ENCODE measurements at places on chromosomes 11 and 22.

GRCh38 chr11:87125257-87125656, 87.5 kb downstream of the TMEM135 start:
- no peak for DNase-seq

DNA sequence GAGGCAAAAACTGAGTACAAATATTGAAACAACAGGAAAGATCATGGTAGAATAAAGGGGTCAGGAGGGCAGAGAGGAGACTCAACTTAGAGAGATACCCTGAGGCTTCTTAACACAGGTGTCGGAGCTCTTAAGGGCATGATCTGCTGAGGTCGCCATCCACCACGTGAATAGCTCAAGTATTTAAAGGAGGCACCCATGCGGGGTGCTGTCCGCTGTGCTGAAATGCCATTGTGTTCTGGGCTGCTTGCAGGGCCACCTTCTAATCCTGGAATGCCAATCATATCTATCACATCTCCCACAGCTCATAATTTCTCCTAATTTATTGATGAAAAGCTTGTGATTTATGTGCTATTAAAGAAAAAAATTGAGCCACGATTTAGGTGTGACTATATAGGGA, 90.2 kb downstream of the SEZ6L start:
- no peak for DNase-seq

GRCh38 chr22:43428005-43428485, 16.2 kb downstream of the MPPED1 start:
- DNase-seq, result no peak

DNA sequence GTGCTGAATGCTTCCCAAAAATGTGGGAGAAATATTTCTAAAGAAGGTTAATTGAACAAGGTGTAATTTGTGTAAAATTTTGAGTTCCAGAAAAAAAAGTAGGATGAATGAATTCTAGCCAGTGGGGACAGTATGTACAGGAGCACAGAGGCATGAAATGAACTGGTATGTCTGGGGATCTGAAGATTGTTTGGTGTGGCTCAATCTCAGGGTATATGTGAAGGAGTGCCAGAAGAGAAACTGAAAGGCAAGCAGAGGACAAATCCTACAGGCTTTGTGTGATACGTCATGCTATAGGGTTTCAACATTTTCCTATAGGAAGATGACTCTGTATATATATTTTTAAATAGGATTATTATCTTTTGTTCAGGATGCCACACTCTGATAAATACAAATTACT, 126.9 kb downstream of the FAM181B start:
- DNase-seq, result no peak

- DNase-seq, result no peak
These were observed 9.1 kb downstream of the PPP6R3 start for GRCh38 chr11:68469642-68470041.

DNA sequence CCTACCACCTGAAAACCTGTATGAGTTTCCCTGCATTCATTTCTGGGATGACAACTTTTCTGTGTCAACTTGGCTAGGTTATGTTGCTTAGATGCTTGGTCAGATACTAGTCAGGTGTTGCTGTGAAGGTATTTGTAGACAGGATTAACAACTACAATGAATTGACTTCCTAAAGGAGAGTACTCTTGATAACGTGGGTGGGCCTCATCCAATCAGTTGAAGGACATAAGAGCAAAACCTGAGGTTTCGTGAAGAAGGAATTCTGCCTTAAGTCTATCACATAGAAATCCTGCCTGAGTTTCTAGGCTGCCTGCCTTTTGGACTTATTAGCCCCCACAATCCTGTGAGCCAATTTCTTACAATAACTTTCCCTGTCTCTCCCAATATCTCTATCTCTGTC, 81.2 kb upstream of the TBCEL start:
- DNase-seq, result no peak

GRCh38 chr22:32546935-32547334, 72.3 kb downstream of the FBXO7 start:
- no peak for DNase-seq

- DNase-seq, result no peak
These were observed 20.7 kb upstream of the CDC42EP2 start for GRCh38 chr11:65293909-65294381.

- no peak for DNase-seq
These were observed 1.9 kb downstream of the SCYL1 start for GRCh38 chr11:65526744-65527143.

DNA sequence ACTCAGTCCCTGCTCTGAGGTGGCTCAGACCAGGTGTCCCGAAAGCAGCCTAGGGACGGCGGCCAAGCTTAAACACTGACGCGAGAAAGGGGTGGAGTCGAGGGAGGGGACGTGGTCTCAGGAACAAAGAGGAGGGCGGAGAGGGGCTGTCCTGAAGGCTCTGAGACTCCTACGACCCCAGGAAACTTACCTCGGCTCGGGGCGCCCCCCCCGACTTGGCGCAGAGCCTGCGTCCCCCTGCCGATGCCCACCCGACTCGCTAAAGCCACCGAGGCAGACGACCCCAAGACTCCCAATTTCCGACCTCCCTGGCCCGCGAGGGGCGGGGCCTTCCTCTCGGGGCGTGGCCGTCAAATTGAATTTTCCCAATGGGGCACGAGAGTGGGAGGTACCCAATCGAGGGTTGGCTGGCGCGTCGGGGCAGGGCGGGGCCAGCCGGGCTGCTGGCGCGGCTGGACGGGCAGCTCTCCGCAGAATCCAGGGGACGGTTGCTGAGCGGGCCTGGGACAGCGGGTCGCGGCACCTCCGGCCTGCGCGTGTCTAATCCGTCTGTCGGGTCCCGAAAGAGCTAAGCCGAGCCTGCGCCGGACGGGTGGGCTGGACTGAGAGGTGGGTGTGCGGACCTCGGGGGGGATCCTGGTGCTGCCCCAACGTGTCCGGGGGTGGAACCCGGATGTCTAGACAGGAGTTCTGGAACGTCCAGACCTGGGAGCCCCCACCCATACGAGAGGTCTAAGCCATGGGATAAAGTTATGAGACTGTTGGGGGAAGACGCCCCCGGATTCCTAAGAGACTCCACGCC, at the start of gene SMTN:
SMTN (plus strand) TSS at position 471 of the 802 bp plus-strand sequence. CDS start 1,941 bp downstream, outside the sequence.
- peak; percentile 74 for DNase-seq

GRCh38 chr11:34174412-34175041, 69.1 kb downstream of the NAT10 start:
- DNase-seq, result no peak

DNA sequence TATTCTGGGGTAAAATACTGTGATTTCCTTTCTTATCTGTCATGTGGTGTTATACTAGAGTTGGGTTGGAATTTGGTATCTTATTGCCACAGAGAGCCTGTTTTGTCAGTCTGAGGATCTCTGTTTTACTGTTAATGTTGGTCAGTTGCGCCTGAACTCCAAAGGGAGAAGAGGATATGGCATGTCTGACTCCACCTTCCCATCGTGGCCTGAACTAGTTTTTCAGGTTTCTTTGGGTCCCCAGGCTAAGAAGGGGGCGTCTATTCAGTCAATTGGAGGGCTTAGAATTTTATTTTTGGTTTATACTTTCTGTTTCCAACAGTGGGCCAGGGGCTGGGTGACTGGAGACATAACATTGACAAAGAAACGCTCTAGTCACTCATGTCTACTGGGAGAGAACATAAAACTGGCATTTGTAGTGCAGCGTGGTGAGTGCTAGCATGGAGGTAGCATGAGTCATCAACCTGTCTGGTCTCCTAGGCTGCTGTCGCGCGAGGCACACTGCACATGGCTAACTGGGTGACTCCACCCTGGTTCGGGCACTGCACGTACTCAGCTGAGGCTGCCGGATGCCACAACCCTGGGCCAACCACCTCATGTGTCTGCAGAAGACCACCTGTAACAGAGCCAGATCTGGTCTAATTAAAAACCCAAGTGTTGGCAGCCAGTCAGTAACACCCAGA, 120.1 kb upstream of the OR9Q1 start:
- no peak for DNase-seq

DNA sequence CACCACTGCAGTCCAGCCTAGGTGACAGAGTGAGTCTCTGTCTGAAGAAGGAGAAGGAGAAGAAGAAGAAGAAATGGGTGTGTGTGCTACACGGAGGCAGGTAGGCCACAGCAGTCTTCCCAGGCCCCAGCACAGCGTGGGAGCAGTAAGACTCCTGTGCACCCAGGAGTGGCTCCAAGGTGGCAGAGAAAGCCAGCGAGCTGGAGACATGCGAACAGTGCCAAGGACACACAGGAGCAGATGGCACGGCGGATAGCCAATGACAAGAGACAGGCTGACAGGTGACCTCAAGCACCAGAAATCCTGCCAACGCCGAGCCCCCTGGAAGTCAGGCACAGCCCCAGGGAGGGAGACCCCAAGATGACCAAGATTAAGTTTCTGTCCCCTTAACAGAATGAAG, 9.0 kb upstream of the SCGB1A1 start:
- DNase-seq, result no peak

- peak; percentile 41 for DNase-seq
These were observed at the start of gene TMA7B for GRCh38 chr22:39959640-39960447. TMA7B (plus strand) TSS chr22:39960397; CDS start chr22:39964375, 3,978 bp downstream.

GRCh38 chr22:28441720-28442263, 237.8 kb downstream of the TTC28 start:
- no peak for DNase-seq

DNA sequence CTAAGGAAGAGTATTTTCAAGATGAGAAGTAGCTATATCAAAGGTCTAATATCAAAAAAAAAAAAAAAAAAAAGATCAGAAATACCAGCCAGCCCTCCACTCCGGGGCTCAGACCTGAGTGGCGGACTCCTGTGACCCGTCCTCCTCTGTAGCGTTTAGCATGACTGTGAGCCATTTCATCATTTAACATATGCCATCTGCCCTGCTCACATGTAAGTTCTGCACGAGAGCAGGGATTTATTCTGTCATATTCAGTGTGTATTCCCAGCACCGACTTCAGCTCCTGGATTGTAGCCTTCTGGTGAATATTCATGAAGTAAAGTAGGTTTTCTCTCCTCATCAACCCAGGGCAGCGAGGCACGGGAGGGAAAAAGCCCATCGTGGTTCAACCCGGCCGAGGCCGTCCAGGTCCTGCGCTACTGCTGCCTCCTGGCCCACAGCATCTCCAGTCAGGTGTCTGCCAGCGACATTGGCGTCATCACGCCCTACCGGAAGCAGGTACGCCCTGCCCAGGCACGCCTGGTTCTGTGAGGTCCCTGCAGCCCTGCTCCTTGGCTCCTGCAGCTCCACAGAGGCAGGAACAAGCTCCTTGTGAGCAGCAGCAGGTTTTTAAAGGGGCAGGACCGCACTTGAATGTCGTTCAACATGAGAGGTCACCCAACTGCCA, 12.7 kb upstream of the PANX2 start:
- no peak for DNase-seq

DNA sequence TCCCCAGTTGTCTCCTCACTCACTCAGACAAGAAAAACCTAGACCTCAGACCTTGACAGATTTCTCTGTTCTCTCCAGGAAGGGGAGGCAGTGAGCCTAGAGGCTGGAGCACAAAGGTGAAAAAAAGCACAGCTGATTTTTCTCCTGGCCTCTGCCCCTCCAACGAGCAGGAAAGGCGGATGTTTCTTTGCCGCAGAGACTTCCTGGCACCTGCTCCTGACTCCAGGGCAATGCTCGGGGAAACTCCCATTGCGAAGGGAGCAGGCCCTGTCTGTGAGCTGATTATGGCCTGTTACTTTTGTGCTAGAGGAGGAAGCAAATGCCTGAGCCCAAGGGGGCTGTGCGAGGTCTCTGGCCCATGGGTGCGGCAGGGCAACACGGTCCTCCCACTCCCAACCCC, 25.4 kb downstream of the MS4A10 start:
- no peak for DNase-seq

- no peak for DNase-seq
These were observed 37.0 kb downstream of the CDPF1 start for GRCh38 chr22:46213052-46213451.

- no peak for DNase-seq
These were observed 85.3 kb downstream of the GAB2 start for GRCh38 chr11:78332174-78332866.

- no peak for DNase-seq
These were observed at the start of gene PTPRCAP for GRCh38 chr11:67437082-67437808. PTPRCAP (minus strand) TSS chr11:67437682; CDS start chr11:67437619, 63 bp downstream.

- no peak for DNase-seq
These were observed 31.2 kb downstream of the CCDC83 start for GRCh38 chr11:85886089-85887056.

DNA sequence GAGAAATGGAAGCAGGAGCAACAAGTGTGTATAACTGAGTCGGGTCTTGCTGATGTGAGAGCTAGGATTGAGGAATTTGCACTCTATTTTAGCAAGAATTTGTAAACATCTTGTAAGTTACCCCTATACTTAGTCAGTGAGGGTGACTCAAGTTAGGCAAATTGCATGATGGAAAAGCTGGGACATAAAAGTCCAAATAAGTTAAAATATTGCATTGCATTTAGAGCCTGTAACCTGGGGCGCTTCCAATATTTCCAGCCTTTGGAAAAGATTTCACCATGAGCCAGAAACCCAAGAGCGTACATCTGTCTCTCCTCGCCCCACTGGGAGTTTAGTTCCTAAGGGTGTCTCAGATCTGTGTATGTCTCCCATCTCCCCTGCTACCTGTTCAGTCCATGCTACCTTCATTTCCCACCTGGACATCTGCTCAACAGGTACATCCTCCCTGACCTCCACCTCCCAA, 37.0 kb upstream of the ACCSL start:
- DNase-seq, result no peak

DNA sequence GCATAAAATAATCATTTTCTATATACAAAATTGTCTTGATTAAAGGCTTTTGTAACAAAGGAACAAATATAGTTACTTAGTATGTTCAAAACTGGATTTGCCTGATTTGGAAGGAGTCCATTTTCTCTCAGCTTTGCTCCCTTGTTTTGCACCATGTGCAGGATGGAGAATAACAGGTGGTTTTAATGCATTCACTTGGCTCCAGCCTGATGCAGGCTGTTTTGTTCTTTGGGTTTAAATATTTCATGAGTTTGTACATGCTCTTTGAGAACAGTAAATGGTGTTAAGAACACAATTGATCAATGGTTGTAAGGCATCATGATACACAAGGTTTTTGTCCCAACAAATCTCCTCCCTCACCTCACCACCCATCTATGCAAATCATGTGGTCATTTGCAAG, 886.9 kb upstream of the CCDC90B start:
- no peak for DNase-seq

GRCh38 chr11:44094260-44094868, 1.1 kb upstream of the EXT2 start:
- DNase-seq, result no peak

- DNase-seq, result no peak
These were observed 47.8 kb upstream of the BMAL1 start for GRCh38 chr11:13229711-13230318.

GRCh38 chr11:80960381-80961029, 1519.7 kb upstream of the TENM4 start:
- no peak for DNase-seq

- DNase-seq, result no peak
These were observed 60.9 kb downstream of the SYN3 start for GRCh38 chr22:32997295-32997694.

GRCh38 chr11:111561791-111562325, 21.3 kb downstream of the LAYN start:
- DNase-seq, result peak; percentile 82

DNA sequence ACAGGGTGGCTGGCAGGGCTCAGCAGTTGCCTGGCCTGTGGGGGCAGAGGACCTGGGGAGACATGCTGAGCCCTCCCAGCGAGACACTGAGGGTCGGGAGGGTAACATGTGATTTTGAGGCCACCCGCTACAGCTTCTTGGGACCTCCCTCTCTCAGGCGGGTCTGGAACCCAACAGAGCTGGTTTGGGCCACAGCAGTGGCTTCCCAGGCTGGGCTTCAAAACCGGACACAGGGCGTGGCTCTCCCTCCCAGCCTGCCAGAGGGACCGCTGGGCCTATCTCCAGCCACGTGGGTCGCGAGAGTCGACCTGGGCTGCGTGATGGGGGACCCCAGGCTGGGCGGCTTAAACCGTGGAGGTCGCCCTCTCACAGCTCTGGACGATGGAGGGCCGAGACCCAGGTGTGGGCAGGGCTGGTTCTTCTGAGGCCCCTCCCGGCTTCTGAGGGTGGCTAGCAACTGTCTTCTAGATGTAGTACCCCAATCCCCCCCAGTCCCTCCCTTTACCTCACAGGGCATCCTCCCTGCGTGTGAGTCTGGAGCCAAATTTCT, 91.7 kb downstream of the KCNQ1 start:
- DNase-seq, result no peak

Measured in HS-5 (cell line).